ENCODE measurements at places on chromosomes 2 and 18. TPM values are rescaled to one million over a fixed set of nuclear protein-coding genes. Genes with fewer than 3 reads are reported as not detected.

The GPBAR1 gene
- 0.55 TPM for total RNA-seq

The NAT8 gene
- total RNA-seq, result not detected

The ZC3H6 gene
- total RNA-seq, result 7.4 TPM

The IL36RN gene
- total RNA-seq, result 0.14 TPM

The VWC2L gene
- not detected for total RNA-seq

The OR6B3 gene
- total RNA-seq, result not detected

The GCKR gene
- total RNA-seq, result not detected

The TUBB8B gene
- total RNA-seq, result not detected

DNA sequence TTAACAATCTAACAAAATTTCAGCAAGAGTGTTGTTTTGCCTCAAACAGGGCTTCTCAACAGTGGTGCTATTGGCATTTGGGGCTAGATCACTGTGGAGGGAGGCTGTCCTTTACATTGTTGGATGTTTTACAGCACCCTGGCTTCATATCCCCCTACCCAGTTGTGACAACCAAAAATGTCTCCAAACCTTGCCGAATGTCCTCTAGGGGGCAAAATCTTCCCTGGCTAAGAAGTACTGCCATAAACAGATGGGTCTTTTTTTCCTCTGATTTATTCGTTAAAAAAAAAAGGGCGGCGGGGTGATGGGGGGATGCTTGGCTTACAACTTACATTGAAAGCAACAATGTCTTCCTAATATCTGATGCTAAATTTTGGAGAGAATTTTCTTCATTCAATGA is 207.6 kb upstream of the CCDC150 start:
- H3K27me3 ChIP-seq, result no peaks in the 10 kb centered on the region
- H3K36me3 ChIP-seq, result no peaks in the 10 kb centered on the region
- H3K27ac ChIP-seq, result no peak overlapping the region
- H3K4me1 ChIP-seq, result no peaks in the 10 kb centered on the region

- no peaks in the 10 kb centered on the region for H3K36me3 ChIP-seq
- H3K27me3 ChIP-seq, result no peaks in the 10 kb centered on the region
- no peaks in the 10 kb centered on the region for H3K4me1 ChIP-seq
- no peak overlapping the region for H3K4me3 ChIP-seq
- H3K27ac ChIP-seq, result no peak overlapping the region
- DNase-seq, result no peak
Observed at GRCh38 chr2:19287324-19287723, 71.1 kb downstream of the OSR1 start.

DNA sequence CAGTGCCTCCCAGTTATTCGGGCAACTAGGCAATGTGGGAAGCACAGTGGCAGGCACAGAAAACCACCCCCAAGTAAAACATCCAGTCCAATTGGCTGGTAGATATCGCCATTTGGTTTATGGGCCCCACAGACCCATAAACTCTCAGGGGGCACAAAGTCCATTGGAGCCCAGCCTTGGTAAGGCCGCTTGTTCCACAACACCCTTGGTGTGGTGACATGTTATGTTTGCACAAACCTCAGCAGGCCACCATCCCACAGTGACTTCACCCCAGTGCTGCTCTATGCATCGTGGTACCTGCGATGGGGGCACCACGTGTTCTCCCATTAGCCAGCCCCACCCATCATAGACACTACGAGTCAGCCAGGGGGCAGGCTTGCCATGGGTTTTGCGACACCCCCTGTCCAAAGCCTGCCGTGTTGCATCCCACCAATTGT is 18.5 kb downstream of the PHOSPHO2 start:
- H3K27ac ChIP-seq, result no peak overlapping the region
- H3K27me3 ChIP-seq, result no peaks in the 10 kb centered on the region
- no peak for DNase-seq
- H3K36me3 ChIP-seq, result no peaks in the 10 kb centered on the region
- no peaks in the 10 kb centered on the region for H3K4me1 ChIP-seq

DNA sequence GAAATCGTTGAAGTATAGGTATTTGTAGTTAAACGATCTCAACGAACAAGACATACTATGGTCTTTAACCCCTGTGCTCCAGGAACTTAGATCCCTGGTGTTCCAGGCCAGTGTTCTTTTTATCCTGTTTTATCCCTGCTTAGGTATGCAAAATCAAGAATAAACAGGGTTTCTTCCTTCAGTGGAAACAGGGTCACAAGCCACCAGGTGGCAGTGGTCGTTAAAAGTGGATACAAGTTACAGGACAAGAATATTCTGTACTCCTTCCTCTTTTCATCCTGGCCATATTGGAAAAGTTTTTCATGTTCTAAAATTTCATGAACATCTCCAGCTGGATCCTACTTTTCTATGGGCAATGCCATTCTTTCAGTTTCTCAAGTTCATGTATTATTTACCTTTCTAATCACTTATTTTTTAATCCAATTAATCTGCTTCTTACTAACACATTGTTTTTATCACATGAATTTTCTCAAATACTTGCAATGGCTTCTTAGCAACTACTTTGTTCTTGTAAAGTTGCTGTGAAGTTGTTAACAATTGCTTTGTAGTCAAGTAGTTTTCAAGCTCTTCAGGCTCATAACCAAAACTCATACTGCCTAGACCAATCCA is 16.4 kb upstream of the HNMT start:
- H3K36me3 ChIP-seq, result no peaks in the 10 kb centered on the region
- peaks cover 3% of the 10 kb centered on the region for H3K27me3 ChIP-seq
- no peak overlapping the region for H3K27ac ChIP-seq
- H3K4me3 ChIP-seq, result no peak overlapping the region

DNA sequence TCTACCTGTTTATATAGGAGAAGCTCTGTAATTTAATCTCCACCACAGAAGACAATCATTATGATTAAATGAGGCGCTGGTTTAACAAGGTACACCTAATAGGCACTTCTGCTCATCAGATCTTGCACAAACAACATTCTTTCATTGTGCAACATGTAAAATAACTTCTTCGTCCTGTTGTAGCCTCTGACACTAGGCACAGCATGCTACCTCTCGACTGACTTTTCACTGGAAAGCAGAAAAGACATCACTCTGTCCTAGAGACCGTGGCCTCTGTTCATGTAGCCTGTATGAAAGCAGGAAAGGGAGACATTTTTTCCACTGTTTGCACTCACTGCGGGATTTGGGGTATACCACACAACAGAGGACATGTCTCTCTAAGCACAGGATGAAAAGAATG is 316.5 kb downstream of the IRS1 start:
- H3K27ac ChIP-seq, result no peak overlapping the region
- peaks cover 29% of the 10 kb centered on the region for H3K4me1 ChIP-seq
- DNase-seq, result no peak
- H3K4me3 ChIP-seq, result no peak overlapping the region
- H3K27me3 ChIP-seq, result no peaks in the 10 kb centered on the region
- no peaks in the 10 kb centered on the region for H3K36me3 ChIP-seq

- peak; percentile 88 for DNase-seq
- H3K4me3 ChIP-seq, result no peak overlapping the region
- no peaks in the 10 kb centered on the region for H3K36me3 ChIP-seq
- H3K27me3 ChIP-seq, result no peaks in the 10 kb centered on the region
- H3K27ac ChIP-seq, result peak overlapping the region; percentile 60
- H3K4me1 ChIP-seq, result peaks cover 12% of the 10 kb centered on the region
Observed at GRCh38 chr2:129061069-129061768, 742.6 kb upstream of the HS6ST1 start.

- no peaks in the 10 kb centered on the region for H3K27me3 ChIP-seq
- peaks cover 15% of the 10 kb centered on the region for H3K36me3 ChIP-seq
- no peak overlapping the region for H3K4me3 ChIP-seq
- peak overlapping the region; percentile 75 for H3K27ac ChIP-seq
- H3K4me1 ChIP-seq, result peaks cover 12% of the 10 kb centered on the region
Observed at GRCh38 chr2:200944467-200945394, 18.7 kb downstream of the ORC2 start.

DNA sequence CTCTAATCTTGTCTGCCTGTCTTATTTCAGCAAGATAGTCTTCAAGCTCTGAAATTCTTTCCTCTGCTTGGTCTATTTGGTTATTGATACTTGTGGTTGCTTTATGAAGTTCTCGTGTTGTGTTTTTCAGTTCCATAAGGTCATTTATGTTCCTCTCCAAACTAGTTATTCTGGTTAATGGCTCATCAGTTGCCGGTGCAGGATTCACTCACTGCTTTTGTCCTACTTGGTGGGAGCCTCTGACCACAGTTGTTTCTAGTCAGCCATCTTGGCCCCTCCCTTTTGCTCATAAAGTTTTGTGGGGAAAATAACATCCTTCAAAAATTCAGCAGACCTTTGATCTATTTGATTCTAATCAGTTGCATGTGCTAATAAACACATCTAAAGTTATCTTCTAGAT is 158.6 kb upstream of the PARD3B start:
- H3K4me1 ChIP-seq, result no peaks in the 10 kb centered on the region
- no peak overlapping the region for H3K27ac ChIP-seq
- no peaks in the 10 kb centered on the region for H3K27me3 ChIP-seq
- H3K36me3 ChIP-seq, result no peaks in the 10 kb centered on the region

GRCh38 chr2:21361957-21362486 is 238.3 kb downstream of the TDRD15 start:
- no peaks in the 10 kb centered on the region for H3K36me3 ChIP-seq
- no peak overlapping the region for H3K27ac ChIP-seq
- no peaks in the 10 kb centered on the region for H3K27me3 ChIP-seq
- H3K4me1 ChIP-seq, result no peaks in the 10 kb centered on the region
- no peak overlapping the region for H3K4me3 ChIP-seq

GRCh38 chr2:9996321-9996720 is 44.8 kb downstream of the GRHL1 start:
- peaks cover 5% of the 10 kb centered on the region for H3K4me1 ChIP-seq
- no peaks in the 10 kb centered on the region for H3K36me3 ChIP-seq
- H3K4me3 ChIP-seq, result no peak overlapping the region
- H3K27ac ChIP-seq, result no peak overlapping the region
- no peak for DNase-seq
